ENCODE measurements at places on chromosomes 3 and 15. TPM values are rescaled to one million over a fixed set of nuclear protein-coding genes. Genes with fewer than 3 reads are reported as not detected.

The C2CD4B gene
- total RNA-seq = 4.1 TPM

The STAG1 gene
- total RNA-seq = 17.9 TPM

The AADACL2 gene
- total RNA-seq = not detected

The SEMA3B gene
- 3.1 TPM for total RNA-seq

The ULK4 gene
- total RNA-seq = 5.7 TPM

The LMOD3 gene
- 0.08 TPM for total RNA-seq

The RAD51 gene
- total RNA-seq = 4.2 TPM

The CHST2 gene
- 19.8 TPM for total RNA-seq

The TGM5 gene
- not detected for total RNA-seq

The DAZL gene
- not detected for total RNA-seq

The CHRNA5 gene
- total RNA-seq = 1.3 TPM

The PLOD2 gene
- total RNA-seq = 99.2 TPM

The STRIT1 gene
- not detected for total RNA-seq

The TRH gene
- not detected for total RNA-seq

The FAM219B gene
- 45.2 TPM for total RNA-seq

The ATP2B2 gene
- not detected for total RNA-seq

The SERP1 gene
- 349 TPM for total RNA-seq

The HIGD2B gene
- total RNA-seq = not detected

The ONECUT1 gene
- total RNA-seq = not detected

The SENP8 gene
- 2.3 TPM for total RNA-seq

The RARRES1 gene
- 88.2 TPM for total RNA-seq

The HTR3E gene
- not detected for total RNA-seq

The CPNE4 gene
- 1.6 TPM for total RNA-seq

The MINAR1 gene
- 3.2 TPM for total RNA-seq

The HIGD1A gene
- 78.2 TPM for total RNA-seq

The GOLGA8N gene
- 4.6 TPM for total RNA-seq

The MEIS2 gene
- 30.7 TPM for total RNA-seq

The LMAN1L gene
- total RNA-seq = not detected

The CADM2 gene
- total RNA-seq = under 0.01 TPM

The THPO gene
- total RNA-seq = 0.56 TPM

The ARHGEF26 gene
- total RNA-seq = 4.6 TPM

The KAT2B gene
- 7.2 TPM for total RNA-seq

The XCR1 gene
- total RNA-seq = not detected

The GTF2A2 gene
- 36.7 TPM for total RNA-seq

The ITIH1 gene
- not detected for total RNA-seq

The CNTN3 gene
- 0.78 TPM for total RNA-seq

The PRR23A gene
- total RNA-seq = not detected

The NR1I2 gene
- not detected for total RNA-seq

The ACAA1 gene
- total RNA-seq = 35.0 TPM

The TWF2 gene
- total RNA-seq = 182 TPM

The GATA2 gene
- 1.7 TPM for total RNA-seq

The GABRR3 gene
- total RNA-seq = not detected

The SLC28A2 gene
- not detected for total RNA-seq

The LMCD1 gene
- 24.7 TPM for total RNA-seq

The MRPL47 gene
- 30.2 TPM for total RNA-seq

The C15orf39 gene
- total RNA-seq = 13.2 TPM

The MESD gene
- total RNA-seq = 24.0 TPM

The FOXB1 gene
- total RNA-seq = not detected

The SLC9C1 gene
- total RNA-seq = 0.26 TPM

The CLDN1 gene
- 12.4 TPM for total RNA-seq

The SLC22A13 gene
- 1.6 TPM for total RNA-seq

The ABI3BP gene
- total RNA-seq = 5.0 TPM

The NR2F2 gene
- total RNA-seq = 19.8 TPM

The COL6A5 gene
- not detected for total RNA-seq

The GPR149 gene
- total RNA-seq = not detected

The FRMD5 gene
- total RNA-seq = 0.24 TPM

The DNAH12 gene
- total RNA-seq = not detected

Measured in epithelial cell of alveolus of lung (primary cell).